ENCODE measurements at places on chromosomes 6 and 20. TPM values are rescaled to one million over a fixed set of nuclear protein-coding genes. Genes with fewer than 3 reads are reported as not detected.

Gene LINC00237
- total RNA-seq = 4.3 TPM

Gene C20orf202
- 1.2 TPM for total RNA-seq

Gene RNF144B
- total RNA-seq = 13.7 TPM

Gene LAMA2
- total RNA-seq = 107 TPM

Gene MRPS26
- total RNA-seq = 30.6 TPM

Gene BPIFA3
- not detected for total RNA-seq

Gene FNDC1
- 3.6 TPM for total RNA-seq

Gene DNAH8
- total RNA-seq = 0.24 TPM

Gene TRIM31
- total RNA-seq = 1.7 TPM

Gene NKAPL
- 1.9 TPM for total RNA-seq

Gene ARMH2
- total RNA-seq = not detected

Gene TSPO2
- total RNA-seq = not detected

Gene CTAGE9
- 6.3 TPM for total RNA-seq

Gene CRISP2
- 0.96 TPM for total RNA-seq

Gene EEF1A1
- total RNA-seq = 18,956 TPM

Gene PPP1R3G
- 8.9 TPM for total RNA-seq

Gene GABRR2
- total RNA-seq = not detected

Gene PLCB4
- 7.2 TPM for total RNA-seq

Gene TGM3
- total RNA-seq = not detected

Gene TNFAIP3
- total RNA-seq = 6.7 TPM

Gene MYB
- 0.72 TPM for total RNA-seq

Gene GJA10
- total RNA-seq = 1.7 TPM

Gene YTHDF1
- 13.0 TPM for total RNA-seq

Gene DEFB118
- not detected for total RNA-seq

Gene PCSK2
- 1.2 TPM for total RNA-seq

Gene APOM
- total RNA-seq = not detected

Gene C20orf141
- total RNA-seq = not detected

Gene UNC5CL
- not detected for total RNA-seq

Gene PTPRT
- 17.8 TPM for total RNA-seq

All from umbilical cord (tissue), 2 donors.